LHCN-M2 (cell line): ENCODE measurements at places on chromosomes 5 and 9. TPM values are rescaled to one million over a fixed set of nuclear protein-coding genes. Genes with fewer than 3 reads are reported as not detected.

DNA sequence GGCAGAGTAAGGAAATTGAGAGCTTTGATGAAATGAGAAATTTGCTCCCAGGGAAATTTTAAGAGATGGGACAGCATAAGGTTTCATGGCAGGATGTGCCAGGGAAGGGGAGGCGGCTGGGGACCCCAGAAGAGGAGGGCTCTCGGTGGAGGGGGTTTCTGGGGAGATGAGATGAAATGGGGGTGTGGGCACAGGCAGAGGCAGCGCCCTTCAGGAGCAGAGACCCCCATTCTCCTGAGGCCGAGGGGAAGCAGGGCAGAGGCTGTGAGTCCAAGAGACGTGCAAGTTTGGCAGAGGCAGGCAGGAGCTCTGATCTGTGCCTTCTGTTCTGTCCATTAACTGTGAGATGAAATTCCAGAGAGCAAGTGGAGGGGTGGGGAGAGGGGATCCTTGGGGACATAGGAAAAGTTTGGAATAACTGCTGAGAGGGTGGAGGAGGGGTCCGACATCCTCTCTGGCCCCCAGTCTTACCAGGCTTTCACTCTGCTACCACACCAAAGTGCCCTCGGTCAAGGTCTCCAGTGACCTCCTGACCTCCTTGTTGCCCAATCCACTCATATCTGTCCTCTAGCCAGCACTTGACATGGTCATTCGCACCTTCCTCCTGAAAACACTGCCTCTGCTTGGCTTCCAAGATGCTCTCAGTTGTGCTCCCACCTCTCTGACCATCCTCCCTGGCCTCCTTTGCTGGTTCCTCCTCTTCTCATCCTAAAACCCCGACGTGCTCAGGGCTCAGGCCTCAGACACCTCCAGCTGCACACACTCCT lies 108.1 kb upstream of the MVB12B start:
- DNase-seq: no peak

GRCh38 chr5:9617739-9618504 lies 12.2 kb downstream of the TAS2R1 start:
- DNase-seq: peak; percentile 14

AFAP1L1 gene
- 5.9 and 6.4 TPM in 2 replicates for total RNA-seq

- peak; percentile 38 for DNase-seq
These were observed 66.5 kb downstream of the COL27A1 start for GRCh38 chr9:114221706-114222465.

CNOT6 gene
- 10.6 and 14.4 TPM in 2 replicates for total RNA-seq

KIF4B gene
- total RNA-seq: 0.06 TPM in 2 replicates

DNA sequence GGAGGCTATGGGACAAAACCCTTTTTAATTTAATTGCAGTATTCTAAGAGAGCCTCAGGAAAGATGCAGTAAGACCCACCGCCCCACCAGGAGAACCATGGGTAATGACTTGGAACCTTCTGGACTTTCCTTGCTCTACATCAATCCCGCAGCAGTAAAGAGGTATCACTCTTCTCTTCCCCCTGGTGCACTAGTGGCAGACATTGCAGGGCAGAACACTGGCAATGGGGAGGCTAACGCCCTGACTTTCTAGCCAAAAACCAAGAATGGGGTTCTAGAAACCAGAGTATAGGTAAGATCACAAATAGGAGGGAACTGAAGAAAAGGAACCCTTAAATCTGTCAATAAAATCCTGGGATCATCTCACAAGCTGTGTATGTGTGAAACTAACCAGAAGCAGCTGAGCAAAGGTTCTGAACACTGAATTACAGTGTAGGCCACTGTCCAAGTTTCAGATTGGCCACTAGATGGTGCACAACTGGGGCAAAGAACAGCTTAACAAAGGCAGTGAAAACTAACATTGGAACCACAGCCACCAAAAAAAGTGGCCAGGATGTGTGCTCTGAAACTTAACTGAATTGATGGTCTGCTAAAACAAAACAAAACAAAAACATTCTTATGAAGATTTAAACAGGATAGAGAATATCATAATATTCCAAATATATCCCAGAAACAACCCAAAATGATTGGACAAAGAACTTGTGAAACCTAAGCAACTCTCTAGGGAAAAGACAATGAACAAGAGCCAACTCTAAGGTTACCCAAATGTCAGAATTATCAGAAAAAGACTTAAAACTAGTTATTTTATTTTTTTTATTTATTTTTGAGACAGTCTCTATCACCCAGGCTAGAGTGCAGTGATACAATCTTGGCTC lies 6.6 kb upstream of the FAM151B start:
- DNase-seq: peak; percentile 58

GRCh38 chr9:114911167-114911821 lies 19.1 kb downstream of the TNFSF8 start:
- peak; percentile 61 for DNase-seq

DNA sequence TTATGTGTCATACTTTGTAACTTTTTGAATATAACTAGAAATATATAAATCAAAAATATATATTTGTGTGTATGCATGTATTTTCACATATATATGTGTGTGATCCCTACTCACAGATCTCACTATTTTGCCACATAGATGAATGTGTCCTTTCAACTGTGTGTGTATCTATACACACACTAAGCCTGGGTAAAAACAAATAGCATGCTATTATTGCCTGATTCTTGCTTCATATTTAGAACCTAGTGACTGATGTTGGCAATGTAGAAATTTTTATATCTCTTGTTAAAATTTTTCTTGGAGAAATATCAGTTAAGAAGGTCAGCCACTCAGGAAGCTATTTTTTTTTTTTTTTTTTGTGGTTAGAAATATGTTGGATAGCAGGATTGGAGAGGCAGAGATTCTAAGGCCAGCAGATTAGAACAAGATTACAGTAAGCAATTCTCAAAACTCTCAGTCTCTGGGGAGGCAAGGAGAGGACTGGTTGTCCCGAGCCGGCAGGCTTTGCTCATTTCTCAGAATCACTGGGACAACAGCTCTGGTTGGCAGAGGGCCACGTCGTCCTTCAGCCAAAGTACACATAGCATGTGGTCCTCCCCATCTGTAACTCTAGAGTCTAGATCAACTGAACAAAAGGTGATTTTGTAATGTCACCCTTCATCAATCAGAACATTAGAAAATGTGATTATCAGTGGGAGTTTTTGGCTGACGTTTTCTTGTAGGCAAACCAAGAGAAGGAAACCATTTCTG lies 19.7 kb downstream of the C6 start:
- peak; percentile 71 for DNase-seq

DMGDH gene
- 0.13 and 0.17 TPM in 2 replicates for total RNA-seq

- no peak for DNase-seq
These were observed 387.8 kb downstream of the GADD45G start for GRCh38 chr9:89992326-89993198.

DNA sequence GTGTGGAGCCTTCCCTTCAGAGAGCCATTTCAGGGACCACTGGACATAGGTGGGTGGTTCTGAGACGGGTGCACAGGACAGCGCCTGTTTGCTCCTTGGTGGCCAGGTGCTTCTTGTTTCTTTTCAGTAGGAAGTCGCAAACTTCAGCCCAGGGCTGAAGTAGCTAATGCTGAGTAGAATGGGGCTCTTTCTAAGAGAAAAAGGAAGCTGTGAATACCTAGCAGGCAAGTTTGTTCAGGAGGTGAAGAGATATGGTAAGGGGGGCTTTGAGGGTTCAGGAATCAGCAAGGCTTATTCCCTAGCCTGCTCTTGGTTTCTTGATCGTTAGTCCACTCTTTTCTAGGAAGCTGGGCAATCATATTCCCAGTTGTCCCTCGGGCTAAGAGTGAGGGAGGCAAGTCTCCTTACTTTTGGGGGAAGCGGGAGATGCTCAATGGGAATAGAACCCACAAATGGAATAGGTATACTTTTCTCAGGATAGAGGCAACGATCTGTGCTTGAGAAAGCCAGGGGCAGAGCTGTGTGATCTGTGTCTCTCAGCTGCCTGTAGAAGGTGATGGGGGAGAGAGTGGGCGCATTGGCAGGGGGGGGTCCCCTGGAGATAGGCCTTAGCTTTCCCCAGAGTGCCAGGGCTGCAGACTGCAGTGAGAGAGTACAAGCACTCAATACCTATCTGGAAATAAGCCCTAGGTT lies 1.9 kb upstream of the PURA start:
- no peak for DNase-seq

GRCh38 chr5:58240322-58240721 lies 219.6 kb downstream of the PLK2 start:
- peak; percentile 76 for DNase-seq

- DNase-seq: peak; percentile 34
These were observed 98.7 kb downstream of the CDK5RAP2 start for GRCh38 chr9:120481248-120481647.

DNA sequence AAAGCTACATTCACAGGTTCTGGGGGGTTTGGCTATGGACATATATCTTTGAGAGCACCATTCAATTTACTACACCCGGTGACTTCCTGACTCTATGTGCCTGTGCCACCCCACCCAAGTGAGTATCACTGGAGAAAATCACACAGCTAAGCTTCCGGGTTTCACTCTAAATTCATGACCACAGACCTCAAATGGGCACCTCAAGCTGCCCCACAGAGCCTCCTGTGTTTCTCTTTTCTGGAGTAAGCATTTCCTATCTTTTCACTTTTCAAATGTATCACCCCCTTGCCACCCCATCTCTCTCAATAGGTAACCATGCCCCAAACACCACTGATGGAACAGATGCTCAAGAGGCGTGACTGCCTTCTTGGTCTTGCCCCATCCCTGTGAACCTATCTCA lies 49.2 kb upstream of the NEK6 start:
- no peak for DNase-seq

CMYA5 gene
- 0.06 TPM in 2 replicates for total RNA-seq

LRRC19 gene
- total RNA-seq: not detected in 2 replicates

PHF24 gene
- total RNA-seq: not detected in 2 replicates

DNA sequence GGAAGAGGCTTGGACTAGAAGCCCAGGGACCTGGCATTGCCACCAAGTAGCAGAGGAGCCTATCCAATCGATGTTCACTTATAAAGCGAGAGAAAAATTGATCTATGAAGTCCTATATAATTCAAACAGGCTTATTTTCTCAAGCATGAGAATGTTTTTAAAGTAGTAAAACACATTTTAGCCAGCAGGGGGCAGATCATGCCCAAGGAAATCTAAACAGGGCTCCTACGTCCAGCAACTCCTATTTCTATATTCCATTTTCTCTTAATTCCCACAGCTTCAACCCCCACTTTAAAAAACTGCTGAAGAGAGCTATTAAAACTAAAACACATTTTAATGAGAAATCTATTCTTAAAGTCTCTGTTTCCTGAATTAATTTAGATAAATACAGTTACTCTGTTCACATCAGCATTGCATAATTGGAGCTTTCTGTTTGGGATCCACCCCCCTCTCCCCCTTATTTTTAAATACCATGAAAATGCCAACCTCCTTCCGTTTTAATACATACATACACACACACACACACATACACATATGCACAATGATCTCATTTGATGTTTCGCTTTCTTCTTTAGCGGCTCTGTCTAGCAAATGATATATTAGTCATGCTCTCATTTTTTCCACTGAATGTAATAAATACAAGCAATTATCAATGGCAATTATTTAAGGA lies 144.9 kb downstream of the MYO10 start:
- peak; percentile 61 for DNase-seq

DNA sequence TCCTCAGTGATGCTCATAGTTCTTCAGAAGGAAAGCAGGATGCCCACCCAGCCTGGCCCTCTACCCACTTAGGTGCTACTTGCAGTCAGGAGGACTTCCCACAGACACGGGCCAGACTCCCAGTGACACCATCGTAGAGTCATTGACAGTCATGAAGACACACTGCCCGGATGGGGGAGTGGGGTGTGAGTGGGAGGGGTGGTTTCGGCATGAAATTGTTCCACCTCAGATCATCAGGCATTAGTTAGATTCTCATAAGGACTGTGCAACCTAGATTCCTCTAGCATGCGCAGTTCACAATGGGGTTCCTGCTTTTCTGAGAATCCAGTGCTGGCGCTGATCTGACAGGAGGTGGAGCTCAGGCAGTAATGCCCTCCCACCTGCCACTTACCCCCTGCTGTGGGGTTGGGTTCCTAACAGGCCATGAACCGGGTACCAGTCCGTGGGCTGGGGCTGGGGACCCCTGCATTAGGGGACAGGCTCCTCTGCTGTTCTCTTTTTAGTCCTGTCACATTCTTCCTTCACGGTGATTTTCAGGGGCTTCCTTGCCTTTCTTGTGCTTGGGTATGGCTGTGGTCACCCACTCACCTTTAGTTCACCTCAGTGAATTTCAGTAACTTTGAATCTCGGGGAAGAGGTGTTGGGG lies 88.2 kb upstream of the ANKRD55 start:
- DNase-seq: no peak

DNA sequence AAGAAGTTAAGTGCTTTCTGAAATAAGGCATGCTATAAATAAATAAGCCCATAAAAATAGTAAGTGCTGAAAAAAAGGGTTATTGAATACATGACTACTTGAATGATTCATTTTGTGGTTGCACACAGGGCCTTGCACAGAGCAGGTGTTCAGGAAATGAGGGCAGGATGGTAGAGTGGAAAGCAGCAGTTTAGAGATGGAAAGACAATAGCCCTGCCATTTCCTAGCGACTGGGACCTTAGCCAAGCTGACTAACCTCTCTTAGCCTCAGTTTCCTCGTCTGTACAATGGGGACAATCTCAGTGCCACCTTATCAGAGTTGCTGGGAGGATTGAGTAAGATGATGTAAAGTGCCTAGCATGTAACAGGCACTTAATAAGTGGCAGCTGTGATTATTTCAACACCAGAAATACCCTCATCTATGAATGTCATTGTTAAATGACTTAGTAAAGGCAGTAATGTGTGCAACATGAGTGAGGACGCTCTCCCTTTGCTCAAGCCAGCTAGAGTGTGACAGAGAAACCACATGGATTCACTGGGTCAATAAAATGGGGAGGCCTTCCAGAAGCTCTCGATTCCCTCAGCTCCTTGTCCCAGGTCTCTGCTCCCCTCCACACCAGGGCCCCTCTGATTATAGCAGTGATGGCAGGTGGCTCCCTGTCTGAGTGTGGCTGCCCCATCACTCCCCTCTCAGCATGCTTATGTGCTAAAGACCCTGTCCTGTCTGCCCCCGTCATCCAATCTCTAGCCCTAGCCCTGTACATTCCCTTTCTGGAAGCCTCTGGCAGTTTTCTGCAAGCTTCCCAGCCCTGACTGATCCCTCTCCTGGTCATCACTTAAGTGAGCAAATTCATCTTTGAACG lies 16.0 kb upstream of the PHF19 start:
- DNase-seq: peak; percentile 99

- DNase-seq: peak; percentile 41
These were observed 32.2 kb downstream of the PCDH1 start for GRCh38 chr5:141846031-141846430.

DNA sequence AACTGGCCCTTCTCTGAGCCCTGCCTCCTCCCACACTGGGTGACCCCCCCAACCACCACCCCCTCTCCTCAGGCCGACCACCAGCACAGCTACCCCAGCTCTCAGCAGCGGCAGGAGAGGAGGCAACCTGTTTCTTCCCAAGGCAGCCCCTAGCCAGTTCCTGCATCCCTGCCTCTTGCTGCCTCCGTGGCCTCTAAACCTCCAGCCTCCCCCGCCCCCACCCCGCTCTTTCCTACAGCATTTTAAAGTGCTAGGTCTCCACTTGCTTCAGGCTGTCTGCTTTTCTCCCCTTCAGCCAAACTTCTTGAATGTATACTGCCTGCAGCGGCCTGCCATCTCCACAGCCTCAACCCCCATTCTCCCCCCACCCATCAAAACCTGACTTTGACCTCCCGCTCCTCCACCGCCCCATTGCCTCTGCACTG lies 135.6 kb downstream of the DAB2IP start:
- no peak for DNase-seq

FGD3 gene
- total RNA-seq: not detected in 2 replicates
